ENCODE measurements at places on chromosomes 13 and 19.

- no peak for DNase-seq
Measured at GRCh38 chr19:15828121-15828610, 12.7 kb upstream of the OR10H1 start.

GRCh38 chr13:33100886-33101285 is 84.7 kb downstream of the KL start:
- DNase-seq = no peak

DNA sequence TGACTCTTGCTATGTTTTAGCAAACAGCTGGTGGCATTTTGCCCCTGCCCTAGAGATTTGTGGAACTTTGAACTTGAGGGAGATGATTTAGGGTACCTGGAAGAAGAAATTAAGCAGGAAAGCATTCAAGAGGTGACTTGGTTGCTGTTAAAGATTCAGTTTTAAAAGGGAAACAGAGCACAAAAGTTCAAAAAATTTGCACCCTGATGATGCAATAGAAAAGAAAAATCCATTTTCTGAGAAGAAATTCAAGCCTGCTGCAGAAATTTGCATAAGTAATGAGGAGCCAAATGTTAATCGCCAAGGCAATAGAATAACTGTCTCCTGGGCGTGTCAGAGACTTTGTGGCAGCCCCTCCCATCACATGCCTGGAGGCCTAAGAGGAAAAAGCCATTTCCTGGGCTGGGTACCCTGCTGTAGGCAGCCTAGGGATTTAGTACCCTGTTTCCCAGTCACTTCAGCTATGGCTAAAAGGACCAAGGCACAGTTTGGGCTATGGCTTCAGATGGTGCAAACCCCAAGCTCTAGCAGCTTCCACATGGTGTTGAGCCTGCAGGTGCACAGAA is 958.5 kb upstream of the MIR17HG start:
- no peak for DNase-seq

GRCh38 chr13:55554741-55555140 is 1586.0 kb upstream of the PRR20A start:
- no peak for DNase-seq

DNA sequence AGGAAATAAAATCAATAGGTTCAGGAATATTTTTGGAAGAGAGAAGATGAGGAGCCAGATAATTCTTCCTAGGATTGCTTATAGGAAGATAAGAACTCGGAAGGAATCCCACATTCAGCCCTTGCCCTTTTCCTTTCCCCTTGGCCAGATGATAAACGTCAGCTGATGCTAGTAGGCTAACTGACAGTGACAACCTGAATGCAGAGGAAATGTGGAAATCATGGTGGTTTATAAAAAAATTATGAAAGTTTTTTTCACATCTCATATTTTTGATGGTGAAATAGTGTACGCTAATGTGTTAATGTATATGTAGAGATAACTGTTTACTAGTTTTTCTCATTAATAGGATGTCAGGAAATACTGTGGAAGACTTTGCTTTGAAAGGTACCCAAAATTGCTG is 56.9 kb downstream of the EDNRB start:
- DNase-seq = no peak

DNA sequence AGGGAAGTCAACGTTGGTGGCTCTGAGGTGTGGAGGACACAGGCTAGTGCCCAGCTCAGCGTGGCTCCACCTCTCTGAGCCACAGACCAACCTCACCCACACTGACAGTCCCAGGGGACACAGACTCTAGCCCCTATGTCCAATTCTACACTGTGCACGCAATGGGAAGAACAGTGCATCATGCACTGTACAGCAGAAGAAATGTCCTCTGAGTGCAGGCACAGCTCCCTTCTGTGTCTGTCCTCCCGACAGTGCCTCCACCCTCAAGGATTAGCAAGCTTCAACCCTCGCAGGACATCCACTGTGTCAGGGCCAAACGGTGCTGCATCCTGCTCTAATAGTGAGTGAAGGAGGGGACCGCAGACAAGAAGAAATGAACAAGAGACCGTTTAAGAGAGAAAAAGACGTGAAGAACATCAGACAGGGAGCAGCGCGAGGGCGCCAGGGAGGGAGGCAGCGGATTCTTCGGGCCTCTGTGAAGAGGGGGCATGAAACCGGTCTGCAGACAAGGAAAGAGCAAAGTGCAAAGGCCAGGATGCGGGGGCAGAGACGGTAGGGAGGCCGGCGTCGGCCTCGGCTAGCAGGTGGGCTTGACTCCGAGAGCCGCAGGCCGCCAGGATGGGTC is 681 bp downstream of the ZNF837 start:
- DNase-seq = no peak

DNA sequence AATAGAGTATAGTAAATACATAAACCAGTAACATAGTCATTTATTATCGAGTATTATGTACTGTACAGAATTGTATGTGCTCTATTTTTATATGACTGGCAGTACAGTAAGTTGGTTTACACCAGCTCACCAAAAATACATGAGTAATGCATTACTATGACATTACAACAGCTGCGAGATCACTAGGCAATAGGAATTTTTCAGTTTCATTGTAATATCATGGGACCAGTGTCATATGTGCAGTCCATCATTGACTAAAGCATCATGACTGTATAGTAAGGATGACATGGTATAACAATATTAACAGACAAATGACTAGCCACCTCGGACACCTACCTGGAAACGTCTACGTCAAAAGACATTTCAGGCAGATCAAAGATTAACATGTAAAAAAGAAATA is 33.6 kb downstream of the ATP7B start:
- no peak for DNase-seq

GRCh38 chr13:21683034-21683733 is 12.3 kb downstream of the FGF9 start:
- DNase-seq = no peak

GRCh38 chr13:24746618-24747247 is 17.2 kb upstream of the RNF17 start:
- DNase-seq = no peak

DNA sequence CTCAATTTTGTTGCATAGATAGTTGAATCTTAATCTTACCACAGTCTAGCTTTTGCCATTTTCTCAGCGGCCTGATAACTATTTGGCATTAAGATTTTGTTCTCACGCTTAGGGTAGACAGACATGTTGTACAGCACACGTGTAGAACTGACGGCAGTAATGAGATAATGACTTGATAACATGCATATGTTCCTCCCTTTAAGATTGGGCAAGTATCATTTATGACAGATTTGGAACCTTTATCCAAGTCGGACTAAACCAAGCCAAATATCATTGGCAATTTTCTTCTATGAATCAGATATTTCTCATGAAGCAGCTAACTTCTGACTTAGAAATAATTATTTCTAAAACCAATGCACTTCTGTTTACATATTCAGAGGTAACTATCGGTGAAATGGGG is 205.5 kb downstream of the NDFIP2 start:
- DNase-seq = no peak

DNA sequence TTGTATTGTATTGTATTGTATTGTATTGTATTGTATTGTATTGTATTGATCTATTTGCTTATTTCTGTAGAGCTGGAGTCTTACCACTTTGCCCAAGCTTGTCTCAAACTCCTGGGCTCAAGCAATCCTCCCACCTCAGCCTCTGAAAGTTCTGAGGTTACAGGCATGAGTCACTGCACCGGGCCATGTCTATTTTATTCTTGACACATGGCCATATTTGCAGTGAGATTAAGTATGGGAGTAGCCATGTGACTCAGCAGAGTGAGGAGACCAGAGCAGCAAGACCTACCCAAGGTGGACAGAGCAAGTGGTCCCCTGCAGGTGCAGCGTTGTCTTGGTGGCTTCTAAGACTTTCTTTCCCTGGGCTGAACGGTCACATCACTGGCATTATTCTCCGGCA is 49.1 kb upstream of the UBAC2 start:
- DNase-seq = no peak

GRCh38 chr13:113643593-113643992 is 14.4 kb downstream of the ATP4B start:
- DNase-seq = no peak

DNA sequence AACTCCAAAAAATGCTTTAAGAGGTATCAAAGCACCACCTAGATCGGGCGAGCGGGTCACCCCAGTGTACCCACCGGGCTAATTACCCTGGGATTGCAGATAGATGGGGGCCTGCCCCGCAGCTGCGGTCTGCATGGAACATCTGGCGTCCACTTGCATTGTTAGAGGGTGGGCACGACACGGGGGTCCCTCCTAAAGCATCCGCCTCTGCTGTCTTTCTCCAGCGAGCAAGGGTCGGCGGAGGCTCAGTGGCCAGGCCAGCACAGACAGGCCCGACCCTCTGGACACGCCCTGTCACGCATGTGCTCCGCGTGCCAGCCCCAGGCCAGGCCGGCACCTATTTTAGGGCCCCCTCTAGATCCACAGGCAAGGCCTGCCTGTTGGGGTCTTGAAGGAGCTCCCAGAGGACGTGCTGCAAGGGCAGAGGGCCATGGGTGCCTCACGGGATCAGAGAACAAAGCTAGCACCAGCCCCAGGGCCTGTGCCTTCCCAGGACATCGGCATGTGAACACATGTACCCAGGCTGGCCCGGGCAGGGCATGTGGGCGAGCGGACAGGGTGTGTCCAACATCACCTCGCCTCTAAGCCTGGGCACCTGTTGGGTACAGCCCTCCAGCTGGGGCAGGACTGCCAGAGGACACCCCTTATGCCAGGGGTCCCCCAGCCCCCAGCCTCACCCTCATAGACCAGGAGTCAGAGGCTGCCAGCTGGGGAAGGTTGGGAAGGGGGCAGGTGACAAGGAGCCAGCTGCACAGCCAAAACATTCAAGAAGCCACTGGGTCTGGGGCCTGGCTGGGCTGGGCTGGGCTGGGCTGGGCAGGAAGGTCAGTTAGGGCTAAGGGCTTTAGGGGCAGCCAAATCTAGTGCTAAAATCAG is 35.6 kb upstream of the NANOS3 start:
- DNase-seq = peak; percentile 45

DNA sequence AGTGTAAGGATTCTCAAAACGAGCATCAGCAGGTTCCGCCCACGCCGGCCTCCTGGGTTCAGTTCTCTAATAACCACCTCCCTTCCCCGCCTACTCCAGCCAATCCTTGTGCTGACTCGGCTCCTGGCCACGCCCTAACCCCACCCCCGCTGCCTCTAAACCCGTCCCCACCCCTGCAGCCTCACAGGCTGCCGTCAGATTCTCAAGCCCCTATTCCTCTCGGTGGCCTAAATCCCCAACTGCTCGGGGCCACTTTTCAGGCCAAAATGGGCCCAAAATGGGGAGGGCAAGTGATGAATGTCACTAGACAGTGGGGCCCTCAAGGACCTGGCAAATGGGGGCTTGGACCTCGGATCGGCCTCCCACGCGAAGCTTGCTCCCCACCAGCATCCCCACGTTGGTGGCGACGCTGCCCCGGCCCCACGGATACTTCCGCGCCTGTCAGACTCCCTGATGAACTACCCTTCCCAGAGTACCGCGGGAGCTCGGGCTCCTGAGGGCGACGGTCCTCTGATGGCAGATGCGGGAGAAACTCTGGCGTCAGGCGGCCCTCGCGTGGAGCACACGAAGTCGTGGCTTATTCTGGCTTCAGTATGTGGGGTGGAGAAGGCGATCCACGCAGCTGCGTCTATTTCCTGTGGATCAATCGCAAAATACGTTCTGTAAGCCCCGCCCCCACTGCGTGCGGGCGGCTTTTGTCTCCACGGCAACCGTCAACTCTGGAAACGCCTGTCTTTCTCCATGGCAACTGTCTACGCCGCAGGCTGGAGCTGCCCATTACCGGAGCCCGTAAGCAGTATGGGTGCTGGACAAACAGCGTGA is 24.8 kb downstream of the ZNF473 start:
- DNase-seq = peak; percentile 85

DNA sequence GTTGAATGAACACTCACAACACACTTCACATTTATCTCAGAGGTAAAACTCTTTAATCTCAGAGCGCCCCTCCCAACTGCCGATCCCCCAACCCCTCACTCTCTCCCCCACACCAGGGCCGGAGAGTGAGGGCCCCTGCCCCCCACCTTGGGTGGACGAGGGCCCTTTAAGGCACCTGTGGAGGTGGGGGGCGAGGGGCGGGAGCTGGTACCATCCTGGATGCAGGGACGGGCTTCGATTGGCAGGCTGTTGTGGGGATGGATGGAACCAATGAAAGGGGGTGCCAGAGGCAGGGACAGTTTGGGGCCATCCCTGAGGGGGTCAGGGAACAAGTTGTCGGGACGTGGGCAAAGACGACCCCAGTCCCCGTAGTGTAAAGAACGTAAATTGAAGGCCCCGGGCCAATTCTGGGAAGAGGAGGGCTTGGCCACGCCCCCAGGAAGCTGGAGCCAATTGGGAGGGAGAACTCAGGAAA is 1.7 kb upstream of the PNKP start:
- no peak for DNase-seq

All from CD4-positive, CD25-positive, alpha-beta regulatory T cell (primary cell).